ENCODE measurements at places on chromosomes 3 and 15.

GRCh38 chr3:36647423-36647853, 116.9 kb downstream of the DCLK3 start:
- no peak for DNase-seq

DNA sequence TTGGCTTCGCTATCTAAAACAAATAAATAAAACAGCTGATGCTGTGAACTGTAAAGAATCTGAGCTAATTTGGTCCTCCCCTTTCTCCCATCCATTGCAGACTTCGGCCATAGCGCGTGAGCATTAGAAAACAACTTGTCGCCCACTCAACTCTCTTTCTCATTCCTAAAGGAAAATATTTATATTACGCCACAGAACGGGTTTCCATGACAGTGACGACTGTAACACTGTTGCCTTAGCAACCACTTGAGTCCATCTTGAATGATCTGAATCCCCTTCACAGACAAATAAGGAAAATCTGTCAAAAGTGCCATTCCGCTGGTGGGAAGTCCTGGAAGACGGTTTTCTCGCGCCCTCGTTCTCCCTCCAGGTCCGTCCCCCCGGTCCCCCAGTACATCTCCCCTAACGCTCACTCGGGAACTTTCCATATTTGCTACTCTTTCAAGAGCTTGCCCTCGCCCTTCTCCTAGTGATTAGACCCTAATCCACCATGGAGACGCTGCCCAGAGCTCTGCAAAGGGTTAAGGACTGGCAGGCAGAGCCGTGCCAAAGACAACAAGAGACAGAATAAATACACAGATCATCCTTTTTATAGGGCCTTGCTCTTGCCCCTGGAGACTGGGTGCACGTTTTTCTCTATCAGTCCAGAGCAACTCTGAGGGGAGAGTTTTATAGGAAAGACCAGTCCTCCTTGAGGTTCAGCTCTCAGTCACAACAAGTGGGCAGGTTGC, 50.5 kb downstream of the CRYGS start:
- no peak for DNase-seq

- DNase-seq = no peak
Measured at GRCh38 chr3:139226731-139227130, 117.1 kb upstream of the MRPS22 start.

DNA sequence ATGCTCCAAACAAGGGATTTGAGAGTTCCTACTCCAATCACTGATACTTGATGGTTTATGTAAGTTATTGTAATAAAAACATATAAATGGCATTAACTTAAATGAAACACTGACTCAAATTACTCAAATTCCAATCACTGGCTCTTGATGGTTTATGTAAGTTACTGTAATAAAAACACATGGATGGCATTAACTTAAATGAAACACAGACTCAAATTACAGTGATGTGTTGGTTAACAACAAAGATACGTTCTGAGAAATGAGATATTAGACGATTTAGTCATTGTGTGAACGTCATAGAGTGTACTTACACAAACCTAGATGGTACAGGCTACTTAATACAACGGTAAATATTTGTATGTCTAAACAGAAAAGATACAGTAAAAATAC, 6.6 kb downstream of the MOBP start:
- DNase-seq = no peak

- no peak for DNase-seq
Measured at GRCh38 chr3:61793056-61793455, 231.7 kb downstream of the PTPRG start.

- no peak for DNase-seq
Measured at GRCh38 chr3:78351334-78351733, 1311.4 kb downstream of the ROBO2 start.
